ENCODE measurements at places on chromosomes 5 and 9. TPM values are rescaled to one million over a fixed set of nuclear protein-coding genes. Genes with fewer than 3 reads are reported as not detected.

Gene PHF24
- 0.16 TPM for total RNA-seq

Gene NR4A3
- total RNA-seq, result 0.32 TPM

Gene SYK
- total RNA-seq, result under 0.01 TPM

Gene MAPKAP1
- 65.5 TPM for total RNA-seq

All from bronchial smooth muscle cell (primary cell).